ENCODE measurements at places on chromosomes 7 and 10. TPM values are rescaled to one million over a fixed set of nuclear protein-coding genes. Genes with fewer than 3 reads are reported as not detected.
A peak's percentile ranks its signal among the peaks of the same experiment; 100 is the strongest.

- no peak for DNase-seq
These were observed 20.1 kb downstream of the RUNDC3B start for GRCh38 chr7:87648316-87648715.

DNA sequence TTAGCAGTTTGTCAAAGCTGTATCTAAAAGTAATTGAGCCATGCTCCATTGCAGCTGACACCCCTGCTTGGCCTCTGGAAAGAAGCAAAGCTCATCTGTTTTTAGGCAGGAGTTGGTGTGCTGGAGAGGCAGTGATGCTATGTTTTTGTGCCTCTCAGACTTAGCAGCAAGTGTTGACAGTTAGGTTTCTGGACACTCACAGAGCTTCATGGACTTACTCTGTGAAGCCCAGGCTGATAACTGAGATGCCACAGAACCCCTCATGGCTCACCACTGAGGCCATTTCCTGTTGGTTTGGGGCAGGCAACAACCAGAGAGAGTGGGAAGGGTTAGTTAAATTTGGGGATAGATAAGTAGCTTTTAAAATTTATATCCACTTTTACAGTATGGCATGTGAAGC lies 59.8 kb downstream of the BTAF1 start:
- no peak for DNase-seq

Gene PAPOLB
- not detected for total RNA-seq

- DNase-seq: no peak
These were observed 36.4 kb downstream of the RBM33 start for GRCh38 chr7:155680864-155681263.

DNA sequence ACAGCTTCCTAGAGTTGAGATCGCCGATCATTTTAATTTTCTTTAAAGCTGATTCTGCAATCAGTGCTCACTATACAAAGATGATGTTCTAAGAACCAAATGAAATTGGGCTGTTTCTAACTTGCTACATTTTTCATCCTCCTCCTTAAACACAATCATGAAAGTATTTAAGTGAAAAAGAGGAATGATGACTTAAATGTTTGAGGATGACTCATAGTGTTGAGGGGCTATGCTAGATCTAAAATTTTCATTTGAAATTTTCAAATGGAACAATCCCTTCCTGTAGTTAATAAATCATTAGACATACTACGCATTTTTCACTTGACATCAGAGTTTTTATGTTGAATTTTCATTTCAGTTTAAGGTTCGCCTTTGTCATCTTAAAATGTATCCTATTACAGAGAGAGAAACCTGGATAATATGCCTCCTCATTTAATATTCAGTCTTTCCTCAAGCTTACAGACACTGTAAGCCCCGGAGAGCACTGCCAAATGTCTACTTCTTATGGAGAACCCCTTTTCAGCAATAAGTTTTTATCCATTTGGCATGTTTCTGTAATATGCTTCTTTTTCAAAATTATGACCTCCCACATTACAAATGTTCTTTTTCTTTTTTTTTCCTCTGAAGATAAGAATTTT lies 499.6 kb downstream of the MAGI2 start:
- DNase-seq: no peak

Gene CYP3A4
- total RNA-seq: not detected

DNA sequence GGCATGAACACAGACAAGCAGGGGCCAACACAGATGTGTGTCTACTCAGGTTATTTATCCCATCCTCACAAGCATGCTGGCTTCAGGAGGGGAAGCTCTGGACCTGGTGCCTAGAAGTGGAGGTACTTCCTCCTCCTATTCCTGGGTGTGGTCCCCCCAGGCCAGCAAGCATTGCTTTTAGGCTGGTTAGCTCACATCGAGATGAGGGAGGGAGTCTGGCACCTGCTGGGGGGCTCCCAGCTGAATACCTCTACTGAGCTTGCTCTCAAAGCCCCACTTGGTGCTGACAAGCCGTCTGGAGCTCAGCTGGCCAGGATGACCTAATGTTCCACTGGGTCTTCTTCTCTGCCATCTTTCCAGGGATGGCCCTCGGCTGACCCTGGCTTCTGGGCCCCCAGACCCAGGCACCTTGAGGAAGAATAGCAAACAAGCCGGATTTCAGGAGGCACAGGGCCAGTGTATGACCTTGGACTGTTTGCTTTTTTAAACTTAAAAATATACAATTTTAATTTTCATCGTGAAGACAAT lies 26.8 kb downstream of the FAM241B start:
- no peak for DNase-seq

GRCh38 chr7:10257438-10257837 lies 716.2 kb upstream of the PHF14 start:
- no peak for DNase-seq

Gene GIMAP6
- not detected for total RNA-seq

Gene EN2
- not detected for total RNA-seq

GRCh38 chr10:103231047-103231551 lies 14.6 kb upstream of the RPEL1 start:
- peak; percentile 94 for DNase-seq

DNA sequence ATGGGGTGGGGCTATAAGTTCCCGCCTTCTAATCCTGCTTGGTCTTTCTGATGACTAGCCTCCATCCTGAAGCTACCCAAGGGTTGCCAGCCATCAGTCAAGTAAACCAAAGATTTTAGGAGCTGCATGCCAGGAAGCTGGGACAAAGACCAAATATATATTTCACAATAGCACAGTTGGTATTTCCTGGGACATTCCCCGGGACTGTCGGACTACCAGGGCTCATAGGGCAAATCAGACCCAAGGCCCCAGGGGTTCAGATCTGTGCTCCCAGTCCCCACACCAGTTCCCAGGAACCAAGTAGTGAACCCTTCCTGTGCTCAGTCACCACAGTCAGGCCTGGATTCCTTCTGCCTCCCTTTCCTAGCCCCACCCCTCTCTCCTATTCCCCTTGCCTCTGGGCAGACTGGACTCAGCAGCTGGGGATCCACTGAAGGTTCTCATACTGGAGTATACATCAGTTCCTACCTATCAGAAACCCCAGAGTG lies 5.7 kb upstream of the CXCL12 start:
- DNase-seq: no peak

Gene KAT6B
- 23.7 TPM for total RNA-seq

GRCh38 chr10:72552857-72553256 lies 73.0 kb downstream of the MICU1 start:
- peak; percentile 61 for DNase-seq

GRCh38 chr7:106767498-106768323 lies 97.4 kb upstream of the PIK3CG start:
- peak; percentile 33 for DNase-seq

GRCh38 chr7:14021069-14021468 lies 31.6 kb upstream of the ETV1 start:
- no peak for DNase-seq

DNA sequence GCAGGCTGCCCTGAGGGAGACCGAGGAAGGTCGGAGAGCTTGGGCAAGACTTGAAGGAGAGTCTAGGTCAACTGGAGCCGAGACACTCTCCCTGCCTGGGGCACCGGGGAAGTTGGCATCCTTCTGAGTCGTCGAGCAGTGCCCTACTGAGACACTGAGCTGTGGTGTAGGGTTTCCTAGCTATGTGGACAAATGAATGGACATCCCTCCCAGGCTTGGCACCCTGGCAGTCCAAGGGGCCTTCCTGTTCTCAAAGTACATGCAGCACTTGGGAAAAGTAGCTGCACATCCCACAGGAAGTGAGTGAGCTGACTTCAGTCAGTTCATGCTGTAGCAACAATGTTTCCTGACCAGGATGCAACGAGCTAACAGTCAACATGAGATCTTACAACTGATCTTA lies 57.2 kb upstream of the INPP5A start:
- DNase-seq: no peak

DNA sequence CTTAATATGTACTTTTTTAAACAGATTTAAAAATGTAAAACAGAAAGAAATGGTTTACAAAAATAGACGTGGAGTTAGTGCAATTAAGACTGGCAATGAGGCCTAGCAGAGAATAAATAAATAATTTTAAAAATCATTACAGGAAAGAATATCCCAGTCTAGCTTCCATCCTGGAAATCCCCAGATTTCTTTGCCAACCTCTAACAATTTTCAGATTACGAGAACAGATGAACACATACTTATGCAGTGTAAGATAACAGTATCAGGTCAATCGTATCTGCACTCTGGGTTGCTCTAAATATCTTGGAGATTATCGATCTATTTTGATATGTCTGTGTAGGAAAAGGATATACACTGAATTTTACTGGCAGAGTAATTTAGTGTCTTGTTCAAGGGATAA lies 210.5 kb downstream of the SEMA3A start:
- no peak for DNase-seq
